ENCODE measurements at places on chromosomes 7 and 10.

DNA sequence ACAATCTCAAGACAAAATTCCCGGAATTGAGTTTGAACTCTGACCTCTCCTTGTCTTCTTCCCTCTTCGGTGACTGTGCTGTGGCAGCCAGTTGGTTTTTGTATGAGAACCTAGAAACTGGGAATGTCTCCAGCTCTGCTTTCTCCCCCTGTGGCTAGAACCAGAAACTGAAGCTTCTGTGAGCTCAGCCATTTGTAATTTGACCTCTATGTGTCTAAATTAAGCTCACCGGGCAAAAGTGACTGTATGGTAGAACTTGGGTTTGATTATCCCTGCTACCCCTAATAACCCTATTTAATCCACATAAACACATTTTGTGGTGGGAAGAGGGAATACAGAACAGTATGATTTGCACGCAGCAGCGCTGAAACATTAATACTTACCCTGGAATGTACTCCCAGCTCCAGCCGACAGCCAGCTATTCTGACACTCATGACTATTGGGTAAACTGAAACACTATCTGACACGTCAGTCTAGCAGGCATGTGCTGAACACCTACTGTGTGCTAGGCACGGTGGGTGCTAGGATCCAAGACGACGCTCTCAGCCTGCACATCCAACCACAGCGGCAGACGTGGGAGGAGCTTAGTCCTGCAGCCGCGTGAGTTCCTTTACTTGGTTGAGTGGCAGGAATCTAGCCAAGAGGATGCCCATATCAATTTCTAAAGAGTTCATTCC lies 324.8 kb downstream of the SFMBT2 start:
- no peak for DNase-seq

- DNase-seq: no peak
Observed at GRCh38 chr7:33882950-33883670, 22.2 kb upstream of the BMPER start.

DNA sequence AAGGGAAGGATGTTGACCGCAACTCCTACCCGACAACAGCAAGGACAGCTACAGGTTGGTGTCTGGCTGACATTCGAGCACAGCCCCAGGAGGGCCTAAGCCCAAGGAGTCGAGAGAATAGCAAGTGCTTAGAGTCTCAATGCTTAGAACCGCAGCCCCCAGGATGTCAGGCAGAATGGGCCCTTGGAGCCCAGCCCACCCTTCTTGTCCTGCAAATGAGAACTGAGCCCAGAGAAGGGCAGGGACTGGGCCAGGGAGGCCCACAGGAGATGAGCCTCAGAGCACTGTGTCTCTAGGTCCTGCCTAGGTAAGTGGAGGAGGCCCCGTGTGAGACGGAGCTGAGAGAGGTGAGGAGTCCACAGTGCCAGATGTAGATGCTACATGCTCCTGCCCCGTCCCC lies 173.3 kb upstream of the ZMIZ1 start:
- DNase-seq: no peak

- DNase-seq: no peak
Observed at GRCh38 chr10:50991456-50992355, 82.6 kb upstream of the PRKG1 start.

DNA sequence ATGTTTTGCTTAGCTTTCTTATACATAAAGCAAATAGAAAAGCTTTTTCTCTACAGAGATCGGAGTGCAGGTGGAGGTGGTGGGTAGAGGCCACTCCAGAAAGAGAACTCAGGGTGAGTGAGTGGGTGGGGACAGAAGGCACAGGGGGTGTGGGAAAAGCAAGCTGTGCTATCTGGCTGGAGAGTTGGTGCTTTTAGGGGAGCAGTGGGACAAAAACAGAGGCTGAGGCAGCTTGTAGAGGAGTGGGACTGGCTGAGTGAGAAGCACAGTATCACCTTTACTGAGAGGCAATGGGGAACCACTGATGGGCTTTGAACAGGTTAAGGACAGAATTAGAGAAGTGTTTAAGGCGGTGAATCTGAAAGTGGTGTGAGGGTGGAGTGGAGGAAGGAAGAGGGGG lies 275.3 kb downstream of the TCF7L2 start:
- DNase-seq: no peak

Data from effector CD8-positive, alpha-beta T cell (primary cell).